HuH-7 (cell line): ENCODE measurements at places on chromosomes 13 and 19.

DNA sequence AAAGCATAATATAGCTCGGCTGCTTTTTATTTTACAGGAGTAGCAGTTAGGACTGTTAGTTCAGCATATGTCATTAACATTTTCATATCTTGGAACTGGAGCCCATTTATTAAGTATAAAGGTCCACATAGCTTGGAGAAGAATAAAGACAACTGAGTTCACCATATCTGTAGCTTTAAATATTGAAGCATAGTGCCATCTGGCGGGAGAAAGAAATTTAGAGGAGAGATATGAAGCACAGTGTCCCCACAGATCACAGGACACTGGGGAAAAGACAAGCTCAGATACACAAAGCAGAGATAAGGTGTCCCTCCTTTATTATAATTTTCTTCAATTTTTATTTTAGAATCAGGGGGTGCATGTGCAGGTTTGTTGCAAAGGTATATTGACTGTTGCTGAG lies 104.7 kb upstream of the FREM2 start:
- peak; percentile 3 for DNase-seq

DNA sequence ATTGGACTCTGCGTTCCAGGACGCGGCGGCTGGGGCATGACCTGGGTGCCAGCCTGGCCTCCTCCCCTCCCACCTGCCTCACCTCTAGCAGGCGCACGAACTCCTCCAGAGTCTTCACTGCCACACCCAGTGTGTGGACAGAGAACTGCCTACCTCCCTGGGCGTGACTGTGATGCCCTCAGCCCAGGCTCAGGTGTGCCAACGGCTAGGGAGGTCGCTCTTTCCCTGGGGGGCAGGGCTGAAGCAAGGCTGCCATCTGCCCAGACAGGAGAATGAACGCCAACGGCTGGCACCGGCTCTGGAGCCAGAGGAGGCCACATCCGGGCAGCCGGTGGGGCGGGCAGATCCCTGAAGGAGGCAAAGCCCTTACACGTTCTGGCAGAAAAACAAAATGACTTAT lies 11.3 kb downstream of the NANOS3 start:
- DNase-seq: no peak

- DNase-seq: no peak
These were observed 137.0 kb downstream of the DLEU7 start for GRCh38 chr13:50706505-50706904.

DNA sequence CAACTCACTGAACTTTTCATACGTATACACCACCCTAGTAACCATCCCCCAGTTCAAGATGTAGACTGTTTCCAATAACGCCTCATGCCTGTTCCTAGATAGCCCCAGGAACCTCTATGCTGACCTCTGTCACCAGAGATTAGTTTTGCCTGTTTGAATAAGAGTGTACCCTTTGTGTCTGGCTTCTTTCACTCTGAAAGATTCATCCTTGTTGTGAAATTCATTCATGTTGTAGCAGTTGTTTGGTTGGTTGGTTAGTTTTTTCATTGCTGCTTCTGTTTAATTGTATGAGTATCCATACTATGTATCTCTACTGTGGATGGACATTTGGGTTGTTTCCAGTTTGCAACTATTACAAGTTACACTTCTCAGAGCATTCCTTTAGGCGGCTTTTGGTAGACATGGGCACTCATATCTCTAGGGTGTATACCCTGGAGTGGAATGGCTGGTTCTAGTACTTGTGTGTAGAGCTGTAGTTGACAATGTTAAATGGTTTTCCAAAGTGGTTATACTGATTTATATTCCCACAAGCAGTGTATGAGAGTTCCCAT lies 1.6 kb downstream of the RNASEH2B start:
- peak; percentile 17 for DNase-seq

- DNase-seq: no peak
These were observed 969.1 kb upstream of the PCDH9 start for GRCh38 chr13:68199271-68199670.

GRCh38 chr19:54231077-54231931 lies 8.5 kb upstream of the LILRB3 start:
- DNase-seq: peak; percentile 84

DNA sequence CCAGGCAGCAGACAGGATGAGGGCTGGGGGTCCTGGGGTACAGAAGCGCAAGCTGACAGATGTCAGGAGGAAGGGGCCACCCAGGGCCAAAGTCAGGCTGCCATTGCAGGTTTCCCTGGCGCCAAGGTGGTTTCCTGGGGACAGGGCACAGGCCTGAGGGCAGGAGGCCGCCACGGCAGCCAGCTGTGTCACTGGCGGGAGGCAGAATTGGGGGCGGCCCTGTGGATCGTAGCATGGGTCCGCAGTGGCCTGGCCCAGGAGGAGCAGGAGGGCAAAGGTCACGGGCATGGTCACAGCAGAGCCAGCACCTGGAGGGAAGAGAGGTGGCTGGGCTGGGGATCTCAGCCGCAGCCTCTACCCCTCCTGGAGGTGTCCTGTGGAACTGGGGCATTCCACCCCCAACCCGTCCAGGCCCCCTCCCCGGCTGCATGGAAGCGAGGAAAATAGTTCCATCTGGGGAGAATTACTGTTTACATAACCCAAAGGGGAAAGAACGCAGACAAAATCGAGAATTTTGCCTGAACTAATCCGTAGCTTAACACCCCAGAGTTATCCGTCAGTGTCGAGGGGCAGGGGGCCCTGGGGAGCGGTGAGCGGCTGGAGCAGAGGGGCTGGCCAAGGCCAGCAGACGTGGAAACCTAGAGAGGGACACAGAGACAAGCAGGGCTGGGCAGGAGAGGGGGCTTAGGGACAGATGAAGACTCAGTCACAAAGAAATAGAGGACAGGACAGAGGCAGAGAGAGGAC lies 1.9 kb downstream of the NTN5 start:
- DNase-seq: no peak

DNA sequence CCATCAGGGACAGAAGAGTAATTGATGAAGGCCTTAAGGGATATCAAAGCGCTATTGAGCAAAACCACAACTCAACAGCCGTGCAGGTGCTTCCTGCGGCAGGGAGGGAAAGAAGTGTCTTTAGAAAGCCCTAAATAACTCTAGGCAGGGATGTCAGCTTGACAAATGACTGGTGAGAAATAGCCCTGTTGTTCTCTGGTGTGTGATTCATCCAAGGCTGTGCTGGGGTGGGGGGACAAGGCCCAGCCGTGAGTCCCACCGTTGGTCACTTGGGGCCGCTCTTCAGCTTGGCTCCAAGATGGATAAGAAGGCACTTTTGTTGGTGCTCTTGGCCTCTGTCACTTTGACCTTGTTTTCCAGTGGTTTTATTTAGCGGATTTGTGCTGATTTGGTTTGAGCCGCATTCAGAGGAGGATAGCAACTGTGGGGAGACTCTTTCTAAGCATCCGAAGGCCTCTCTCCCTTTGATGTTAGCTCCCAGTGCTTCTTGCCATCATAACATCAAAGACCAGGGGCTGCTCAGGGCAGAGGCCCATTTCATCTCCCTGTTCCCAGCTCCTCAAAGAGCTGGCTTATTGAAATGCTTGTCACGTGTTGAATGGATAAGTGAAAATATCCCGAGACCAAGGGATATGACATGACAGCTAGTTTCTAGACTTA lies 130.3 kb upstream of the SERP2 start:
- DNase-seq: peak; percentile 37

GRCh38 chr13:36806102-36806501 lies 12.9 kb upstream of the RFXAP start:
- no peak for DNase-seq

GRCh38 chr13:26011996-26012821 lies 39.6 kb downstream of the SHISA2 start:
- DNase-seq: no peak

DNA sequence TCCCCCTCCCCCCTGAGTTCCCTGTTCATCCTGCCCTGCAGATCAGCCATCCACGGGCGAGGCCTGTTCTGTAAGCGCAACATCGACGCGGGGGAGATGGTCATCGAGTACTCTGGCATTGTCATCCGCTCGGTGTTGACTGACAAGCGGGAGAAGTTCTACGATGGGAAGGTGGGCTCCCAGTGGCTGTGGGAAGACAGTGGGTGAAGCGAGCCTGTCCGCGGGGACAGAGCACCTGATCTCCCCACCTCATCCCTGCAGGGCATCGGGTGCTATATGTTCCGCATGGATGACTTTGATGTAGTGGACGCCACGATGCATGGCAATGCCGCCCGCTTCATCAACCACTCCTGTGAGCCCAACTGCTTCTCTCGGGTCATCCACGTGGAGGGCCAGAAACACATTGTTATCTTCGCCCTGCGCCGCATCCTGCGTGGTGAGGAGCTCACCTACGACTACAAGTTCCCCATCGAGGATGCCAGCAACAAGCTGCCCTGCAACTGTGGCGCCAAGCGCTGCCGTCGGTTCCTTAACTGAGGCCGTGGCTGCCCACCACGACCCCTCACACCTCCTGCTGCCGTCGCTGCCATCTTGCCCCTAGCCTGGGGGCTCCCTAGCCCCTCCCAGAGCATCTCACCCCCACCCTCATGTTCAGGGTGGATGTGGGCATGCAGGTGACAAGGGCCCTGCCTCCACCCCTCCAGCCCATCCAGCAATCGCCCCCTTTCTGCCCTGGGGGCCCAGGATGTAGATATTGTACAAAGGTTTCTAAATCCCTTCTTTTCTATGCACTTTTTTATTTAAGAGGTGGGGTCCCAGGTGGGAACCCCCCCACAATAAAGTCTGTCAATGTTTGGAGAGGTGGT lies 4.0 kb downstream of the IGFLR1 start:
- DNase-seq: no peak

- DNase-seq: no peak
These were observed 785.1 kb upstream of the SLITRK6 start for GRCh38 chr13:86584301-86584700.

GRCh38 chr13:108263621-108264355 lies 5.7 kb upstream of the TNFSF13B start:
- DNase-seq: no peak

DNA sequence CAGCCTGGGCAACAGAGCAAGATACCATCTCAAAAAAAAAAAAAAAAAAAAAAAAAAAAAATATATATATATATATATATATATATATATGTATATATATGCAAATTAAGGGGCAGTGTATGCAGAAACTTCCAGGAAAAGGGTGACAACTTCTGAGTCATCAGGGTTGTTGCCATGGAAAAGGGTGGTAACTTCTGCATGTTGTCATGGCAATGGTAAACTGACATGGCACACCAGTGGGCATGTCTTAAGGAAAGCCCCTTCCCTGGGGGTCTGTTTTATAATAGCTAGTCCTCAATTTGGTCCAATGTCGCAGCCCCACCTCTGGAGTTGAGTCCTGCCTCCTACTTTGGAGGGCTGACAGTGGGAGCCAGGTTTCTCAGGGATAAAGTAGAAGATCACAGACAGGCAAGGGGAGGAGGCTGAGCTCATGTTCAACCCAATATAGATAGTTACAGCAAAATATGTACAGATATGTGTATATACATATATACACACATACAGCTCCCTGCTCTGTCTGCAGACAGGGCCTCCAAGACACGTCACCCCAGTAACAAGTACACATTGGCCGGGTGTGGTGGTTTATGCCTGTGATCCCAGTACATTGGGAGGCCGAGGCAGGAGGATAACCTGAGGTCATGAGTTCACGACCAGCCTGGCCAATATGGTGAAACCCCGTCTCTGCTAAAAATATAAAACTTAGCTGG lies 7.2 kb upstream of the FCHO1 start:
- DNase-seq: no peak

DNA sequence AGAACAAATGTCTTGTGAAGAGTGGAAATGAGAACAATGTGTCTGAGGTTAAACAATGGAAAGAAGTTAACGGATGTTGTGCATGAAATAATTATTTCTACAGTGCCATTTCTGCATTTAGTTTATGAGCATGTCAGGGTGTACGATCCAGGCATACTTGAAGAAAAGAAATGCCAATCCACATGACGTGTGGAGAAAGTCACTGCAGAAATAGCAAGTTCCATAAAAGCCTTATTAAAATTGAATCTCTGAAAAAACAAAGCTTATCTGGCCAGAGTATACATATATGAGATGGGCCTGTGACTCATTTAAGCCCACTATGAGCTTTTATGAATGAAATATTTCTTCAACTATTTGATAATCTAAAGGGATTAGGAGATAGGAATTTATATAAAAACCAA lies 426.1 kb downstream of the EFNB2 start:
- DNase-seq: no peak

DNA sequence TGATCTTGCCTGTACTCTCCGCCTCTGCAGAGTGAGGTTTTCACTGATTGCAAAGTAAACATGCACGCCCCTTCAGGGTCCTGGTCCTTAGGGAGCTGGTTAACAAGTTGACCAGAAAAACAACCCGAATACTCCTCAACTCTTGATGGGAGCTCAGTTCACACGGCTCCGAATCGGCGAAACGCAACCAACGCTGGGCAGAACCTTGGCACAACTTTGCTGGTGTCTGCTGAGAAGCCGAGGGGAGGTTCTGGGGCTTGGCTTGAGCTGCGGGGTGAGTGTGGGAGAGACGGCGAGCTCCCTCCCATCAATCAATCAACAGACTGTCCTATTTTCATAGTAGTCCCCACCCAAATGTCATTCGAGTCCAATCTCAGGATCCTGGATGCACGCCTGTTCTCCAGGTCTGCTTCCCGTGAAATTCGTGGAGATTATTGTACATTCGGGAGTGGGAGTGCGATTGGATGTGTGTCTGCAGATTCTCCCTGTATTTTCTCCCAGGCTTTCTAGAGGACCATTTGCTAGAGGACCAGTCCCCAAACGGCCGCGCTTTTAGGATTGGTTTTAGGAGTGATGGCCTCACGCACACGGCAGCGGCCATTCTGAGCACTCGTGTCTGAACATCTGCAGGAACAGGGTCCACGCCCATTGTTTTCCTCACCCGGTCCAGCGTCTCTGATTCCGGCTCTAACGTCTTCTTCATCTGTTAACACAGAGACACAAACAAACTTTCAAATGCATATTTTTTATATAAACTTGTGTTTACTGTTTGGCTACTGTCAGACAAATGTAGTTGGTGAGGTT lies 51.6 kb upstream of the F7 start:
- no peak for DNase-seq

DNA sequence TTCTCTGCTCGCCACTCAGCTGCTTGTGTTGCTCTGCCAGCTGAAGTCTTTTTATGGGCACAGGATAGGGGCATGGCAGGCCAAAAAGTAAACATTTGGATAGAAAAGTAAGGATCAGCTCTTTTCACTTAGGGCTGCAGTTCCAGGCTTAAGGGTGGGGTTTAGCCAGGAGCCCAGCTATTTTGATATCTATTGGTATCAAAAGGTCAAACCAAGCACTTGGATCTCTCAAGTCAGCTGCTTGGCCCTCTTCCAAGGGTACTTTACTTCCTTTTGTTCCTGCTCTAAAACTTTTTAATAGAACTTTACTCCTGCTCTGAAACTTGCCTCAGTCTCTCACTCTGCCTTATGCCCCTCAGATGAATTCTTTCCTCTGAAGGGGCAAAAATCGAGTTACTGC lies 55.7 kb upstream of the ABCC4 start:
- no peak for DNase-seq
